ENCODE measurements at places on chromosomes 5 and 9. TPM values are rescaled to one million over a fixed set of nuclear protein-coding genes. Genes with fewer than 3 reads are reported as not detected.

DNA sequence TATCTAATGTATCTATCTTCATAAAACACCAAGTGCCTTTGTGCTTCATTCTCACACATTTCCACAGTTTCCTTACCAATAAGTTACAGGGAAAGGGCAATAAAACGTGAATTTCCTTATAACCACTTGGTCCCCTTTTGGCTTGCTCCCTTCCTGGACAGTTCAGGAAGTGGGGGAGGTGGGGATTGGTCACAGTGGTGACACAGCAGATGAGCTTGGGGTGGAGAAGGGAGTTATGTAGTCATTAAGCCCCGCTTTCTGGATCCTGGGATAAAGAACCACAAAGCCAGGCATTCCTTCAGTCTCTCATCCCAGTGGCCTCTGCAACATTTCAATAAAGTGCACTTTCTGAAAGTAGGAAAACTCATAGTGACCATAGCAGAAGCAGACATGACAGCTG is 47.1 kb upstream of the FYB1 start:
- DNase-seq: no peak

GRCh38 chr5:107218457-107219193 is 452.1 kb downstream of the EFNA5 start:
- no peak for DNase-seq

DNA sequence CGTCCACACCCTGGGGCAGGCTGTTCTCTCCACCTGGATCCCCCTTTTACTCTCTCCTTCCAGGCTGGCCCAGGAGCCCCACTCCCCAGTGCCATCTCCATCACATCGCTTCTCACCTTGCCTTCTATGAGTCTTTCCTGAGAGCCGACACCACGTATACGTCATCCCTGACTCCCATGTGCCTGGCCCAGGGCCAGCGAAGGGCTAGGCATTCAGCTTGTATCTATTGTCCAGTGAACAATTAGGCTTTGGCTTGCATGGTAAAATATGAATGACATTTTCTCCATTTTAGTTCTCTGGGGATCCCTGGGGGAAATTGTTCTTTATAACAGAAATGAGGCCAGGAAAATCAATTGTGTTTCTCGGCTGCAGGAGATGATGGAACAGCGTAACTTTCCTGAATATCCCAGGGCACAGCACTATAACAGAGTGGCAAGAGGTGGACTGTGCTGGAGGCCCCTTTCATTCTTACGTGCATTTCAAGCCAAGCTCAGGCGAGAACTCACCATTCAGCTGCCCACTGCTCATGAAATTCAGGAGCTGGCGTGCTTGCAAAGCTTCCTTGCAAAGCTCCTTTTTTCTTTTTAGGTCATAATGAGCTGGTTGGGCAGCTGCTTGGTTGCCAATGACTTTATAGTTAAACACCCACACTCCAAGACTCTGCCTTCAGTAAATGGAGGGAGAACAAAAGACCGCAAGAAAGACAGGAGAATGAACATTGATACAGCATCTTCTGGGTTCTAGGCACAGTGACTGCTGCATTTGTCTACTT is 37.7 kb downstream of the NSG2 start:
- no peak for DNase-seq

DNA sequence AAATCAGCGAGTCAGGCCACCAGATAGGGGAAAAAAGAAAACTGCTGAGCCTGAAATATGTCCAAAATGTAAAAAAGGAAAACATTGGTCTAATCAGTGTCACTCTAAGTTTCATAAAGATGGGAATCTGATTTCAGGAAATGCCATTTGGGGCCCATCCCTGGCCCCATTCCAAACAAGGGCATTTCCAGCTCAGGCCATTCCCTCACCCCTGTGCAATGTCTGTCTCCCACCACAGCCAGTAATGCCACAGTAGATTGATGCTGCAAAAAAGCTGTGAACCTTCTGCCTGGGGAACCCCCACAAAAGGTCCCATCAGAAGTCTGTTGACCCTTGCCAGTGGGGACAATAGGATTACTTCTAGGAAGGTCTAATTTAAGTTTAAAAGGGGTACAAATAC is 199.6 kb downstream of the YTHDC2 start:
- DNase-seq: no peak

Gene ADAMTSL1
- total RNA-seq: 6.0 TPM
